ENCODE measurements at places on chromosomes 2 and 18.

DNA sequence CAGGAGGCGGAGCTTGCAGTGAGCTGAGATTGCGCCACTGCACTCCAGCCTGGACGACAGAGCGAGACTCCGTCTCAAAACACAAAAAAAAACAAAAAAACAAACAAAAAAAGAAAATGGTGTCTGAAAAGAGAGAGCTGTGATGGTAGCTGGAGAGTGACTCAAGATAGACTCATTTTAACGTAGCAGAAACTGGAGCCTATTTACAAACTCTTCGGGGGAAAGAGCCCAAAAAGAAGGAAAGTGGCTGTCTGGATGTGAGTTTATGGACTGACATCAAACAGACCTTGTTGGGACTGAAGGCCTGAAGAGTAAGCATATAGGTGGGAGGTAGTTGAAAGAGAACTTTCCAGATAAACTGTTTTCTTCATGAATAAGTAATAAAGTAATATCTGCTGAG, 51.8 kb downstream of the LIMS1 start:
- DNase-seq, result no peak

DNA sequence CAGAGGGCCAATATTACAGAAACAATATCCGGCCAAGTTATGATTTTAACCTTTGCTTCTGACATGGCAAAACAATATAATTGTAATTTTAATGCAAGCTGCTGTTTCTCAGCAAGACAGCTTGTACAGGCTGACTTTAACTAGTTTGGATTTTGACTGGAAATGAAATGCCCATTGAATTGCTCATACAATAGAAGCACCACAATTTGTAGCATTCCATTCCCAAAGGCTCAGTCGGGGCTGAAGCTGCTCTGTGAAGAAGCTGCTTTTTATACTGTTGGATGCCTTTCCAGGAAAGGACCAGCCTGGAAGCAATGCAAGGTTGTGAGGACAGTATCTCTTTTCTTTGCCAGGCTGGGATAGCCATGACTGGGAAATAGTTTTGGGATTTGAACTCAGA, 677.0 kb upstream of the FANCL start:
- DNase-seq, result no peak

- no peak for DNase-seq
Measured at GRCh38 chr2:6782517-6783237, 83.0 kb downstream of the CMPK2 start.

DNA sequence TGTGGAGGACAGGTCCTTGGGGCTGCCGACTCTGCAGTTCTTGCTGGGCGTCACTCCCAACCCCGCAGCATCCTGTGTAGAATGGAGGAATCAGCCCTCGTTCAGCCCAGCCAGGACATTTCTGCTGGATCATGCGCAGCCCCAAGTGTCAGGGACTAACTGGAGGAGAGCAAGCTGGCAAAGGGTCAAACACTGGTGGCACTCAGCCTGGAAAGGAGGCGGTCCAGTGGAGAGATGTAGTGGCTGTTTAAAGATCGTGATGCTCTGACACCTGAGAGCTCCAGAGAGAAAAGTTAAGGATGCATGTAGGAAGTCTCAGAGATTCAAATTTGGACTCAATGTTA, 63.6 kb upstream of the SH3RF3 start:
- DNase-seq, result no peak

DNA sequence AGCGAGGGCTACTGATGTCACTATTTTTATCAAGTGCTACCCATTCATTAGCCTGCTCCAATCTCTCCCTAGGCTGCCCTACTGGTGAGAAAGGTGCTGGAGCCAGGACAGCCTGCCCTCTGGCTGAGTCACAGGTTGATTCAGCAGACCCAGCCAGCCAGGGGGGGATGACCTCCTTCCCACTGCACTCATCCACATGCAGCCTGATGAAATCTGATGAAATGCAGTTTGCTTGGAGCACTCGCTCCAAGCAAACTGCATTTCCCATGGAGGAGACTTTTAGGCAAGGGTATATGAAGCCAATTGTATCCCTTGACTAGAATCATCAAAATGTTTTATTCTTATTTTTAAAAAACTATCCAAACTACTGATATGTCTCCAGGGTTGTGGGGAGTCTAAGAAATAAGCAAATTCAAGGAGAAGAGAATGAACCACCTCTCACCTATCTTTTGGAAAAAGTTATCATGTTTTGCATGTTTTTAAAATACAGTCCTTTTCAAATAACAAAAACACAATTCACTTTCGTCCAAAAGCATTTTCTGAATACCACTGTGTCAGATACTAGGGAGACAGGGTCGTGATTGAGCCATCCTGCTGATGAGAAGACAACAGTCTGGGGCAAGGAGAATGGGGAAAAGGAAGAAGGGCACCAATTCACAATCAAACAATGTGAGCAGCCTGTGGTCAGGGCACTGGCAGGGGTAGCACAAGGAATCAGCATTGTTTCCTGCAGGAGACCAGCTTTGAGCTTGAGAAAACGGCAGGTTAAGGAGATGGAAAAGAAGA, 128.3 kb downstream of the AFF3 start:
- DNase-seq, result peak; percentile 76

DNA sequence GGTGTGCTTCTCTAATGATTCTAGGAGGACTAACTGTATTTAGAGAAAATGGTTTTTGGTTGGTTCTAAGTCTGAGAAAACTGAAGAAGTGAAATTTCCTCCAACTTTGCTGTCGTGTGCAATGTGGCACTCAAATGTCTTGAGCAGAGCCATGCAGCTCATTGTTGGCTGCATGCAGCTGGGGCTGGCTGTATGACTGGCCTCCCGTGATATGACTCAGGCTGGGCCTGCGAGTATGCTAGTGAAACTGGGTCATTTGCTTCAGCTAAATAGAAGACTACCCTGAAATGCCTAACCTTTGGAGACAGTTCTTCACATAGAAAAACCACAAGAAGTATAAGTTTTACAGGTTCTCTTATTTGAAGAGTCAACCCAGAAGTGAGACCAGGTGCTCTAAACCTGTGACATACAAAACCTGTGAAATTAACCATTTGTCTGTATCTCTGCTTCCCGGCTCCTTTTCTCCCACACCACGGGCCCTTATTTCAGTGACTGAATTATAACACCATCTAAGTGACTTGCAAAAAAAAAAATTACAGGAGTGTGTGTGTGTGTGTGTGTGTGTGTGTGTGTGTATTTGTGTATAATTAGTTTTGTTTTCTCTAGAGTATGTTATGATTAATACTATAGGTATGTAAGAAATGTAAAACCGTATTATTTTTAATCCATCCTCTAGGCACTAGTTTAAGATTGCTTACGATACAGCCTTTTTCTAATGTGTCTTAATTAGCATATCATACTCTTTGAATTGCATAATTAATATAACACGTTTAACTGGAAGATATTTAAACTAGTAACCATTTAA, 15.9 kb downstream of the POLI start:
- no peak for DNase-seq

GRCh38 chr18:62321201-62321600, 3.9 kb upstream of the TNFRSF11A start:
- DNase-seq, result no peak

GRCh38 chr18:68728081-68728700, 13.3 kb upstream of the TMX3 start:
- no peak for DNase-seq

- DNase-seq, result no peak
Measured at GRCh38 chr18:63444580-63444979, 22.3 kb upstream of the VPS4B start.

DNA sequence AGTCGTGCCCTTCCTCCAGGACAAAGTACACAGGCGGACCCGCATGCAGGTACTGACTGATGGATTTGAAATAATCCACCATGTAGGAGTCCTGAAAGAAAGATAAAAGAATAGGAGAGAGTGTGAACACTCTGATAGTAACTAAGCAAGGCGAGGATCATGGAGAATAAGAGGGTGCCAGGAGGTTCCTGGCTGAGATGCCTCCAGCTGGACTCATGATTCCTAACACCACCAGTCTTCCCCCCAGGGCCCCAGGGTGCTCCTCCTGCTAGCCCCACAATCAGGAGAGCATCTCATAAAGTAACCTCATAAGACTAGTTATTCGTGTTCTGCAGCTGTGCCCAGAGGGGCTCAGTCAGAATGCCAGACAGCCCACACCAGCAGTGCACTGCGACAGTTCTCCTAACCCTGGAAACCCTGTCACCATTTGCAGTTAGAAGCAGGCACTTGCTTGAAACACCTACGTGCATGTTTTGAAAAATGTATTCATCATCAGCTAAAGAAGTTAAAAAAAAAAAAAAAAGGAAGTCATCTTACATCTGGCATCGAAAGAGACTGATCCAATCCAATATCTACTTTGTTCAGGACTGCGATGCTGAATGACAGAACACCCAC, 36.7 kb downstream of the RMC1 start:
- DNase-seq, result no peak

DNA sequence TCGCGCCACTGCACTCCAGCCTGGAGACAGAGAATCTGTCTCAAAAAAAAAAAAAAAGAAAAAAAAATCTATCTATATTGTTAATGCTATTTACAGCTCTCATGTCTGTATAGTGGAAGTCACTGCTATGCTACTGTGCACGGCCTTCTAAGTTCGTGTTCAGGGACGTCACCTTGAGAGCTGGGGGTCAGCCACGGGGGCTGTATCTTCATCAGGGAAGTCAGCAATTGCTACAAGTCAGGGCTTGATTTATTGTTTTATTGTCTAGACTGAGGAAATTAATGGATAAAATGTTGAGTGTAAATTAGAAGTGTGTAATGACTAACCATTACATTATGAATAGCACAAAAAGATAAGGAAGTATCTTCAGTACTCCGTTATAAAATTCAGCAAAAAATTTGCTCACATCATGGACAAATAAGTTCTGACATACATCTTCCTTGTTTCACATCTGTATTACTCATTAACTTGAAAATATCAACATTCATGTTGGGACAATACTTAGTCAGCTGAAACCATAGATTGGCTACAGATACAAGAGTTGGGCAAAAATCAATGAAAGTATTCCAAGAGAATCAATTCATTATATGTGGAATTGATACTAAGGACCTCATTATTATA, 136.6 kb upstream of the SEC11C start:
- peak; percentile 15 for DNase-seq

DNA sequence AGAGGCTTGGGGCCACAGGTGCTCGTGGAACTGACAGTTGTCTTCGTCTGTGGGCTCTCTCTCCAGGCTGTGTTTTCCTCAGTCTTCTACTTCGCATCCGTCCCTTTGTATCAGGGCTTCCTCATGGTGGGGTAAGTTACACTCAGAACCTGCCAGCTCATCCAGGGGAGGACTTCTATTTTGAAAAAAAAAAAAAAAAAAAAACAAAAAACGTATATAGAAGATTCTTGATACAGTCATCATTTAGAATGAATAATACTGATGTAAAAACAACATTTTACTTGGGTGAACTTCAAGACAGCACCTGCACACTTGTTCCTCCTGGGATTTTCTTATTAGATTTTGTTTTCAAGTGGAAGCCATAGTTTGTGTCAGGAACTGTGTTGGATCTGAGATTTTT, 47.7 kb upstream of the NFATC1 start:
- no peak for DNase-seq

- DNase-seq, result no peak
Measured at GRCh38 chr2:109519513-109519912, 94.3 kb downstream of the SEPTIN10 start.

DNA sequence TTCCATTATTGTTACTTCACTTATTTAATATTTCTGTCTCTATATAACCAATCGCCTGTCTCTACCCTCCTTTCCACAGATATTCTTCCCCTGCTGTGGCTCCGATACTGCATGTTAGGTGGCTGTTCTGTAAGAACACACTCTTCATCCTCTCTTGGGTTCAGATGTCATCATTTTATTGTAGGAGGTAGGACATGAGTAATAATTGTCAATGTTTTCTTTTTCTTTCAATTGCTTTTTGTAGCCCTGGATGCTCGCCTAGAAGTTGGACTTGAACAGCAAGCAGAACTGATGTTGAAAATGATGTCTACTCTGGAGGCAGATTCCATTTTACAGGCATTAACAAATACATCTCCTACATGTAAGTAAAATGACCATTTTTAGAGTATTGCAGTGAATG, 128.6 kb downstream of the BIRC6 start:
- no peak for DNase-seq

DNA sequence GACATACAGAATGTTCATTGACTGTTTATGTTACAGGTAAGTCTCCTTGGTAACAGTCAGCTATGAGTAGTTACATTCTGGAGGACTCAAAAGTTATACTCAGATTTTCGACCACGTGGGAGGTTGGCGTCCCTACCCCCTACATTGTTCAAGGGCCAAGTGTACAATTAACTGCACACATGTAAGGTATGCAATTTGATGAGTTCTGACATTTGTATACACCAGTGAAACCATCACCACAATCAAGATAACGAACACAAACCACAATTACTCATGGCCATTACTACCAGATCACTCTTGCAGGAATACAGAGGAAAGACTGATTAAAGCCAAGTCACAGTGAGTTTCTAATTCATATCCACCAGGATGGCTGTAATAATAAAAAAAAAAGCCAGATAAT, 39.6 kb upstream of the LDLRAD4 start:
- DNase-seq, result no peak

- DNase-seq, result peak; percentile 30
Measured at GRCh38 chr18:13377496-13377895, 158.9 kb downstream of the LDLRAD4 start.

DNA sequence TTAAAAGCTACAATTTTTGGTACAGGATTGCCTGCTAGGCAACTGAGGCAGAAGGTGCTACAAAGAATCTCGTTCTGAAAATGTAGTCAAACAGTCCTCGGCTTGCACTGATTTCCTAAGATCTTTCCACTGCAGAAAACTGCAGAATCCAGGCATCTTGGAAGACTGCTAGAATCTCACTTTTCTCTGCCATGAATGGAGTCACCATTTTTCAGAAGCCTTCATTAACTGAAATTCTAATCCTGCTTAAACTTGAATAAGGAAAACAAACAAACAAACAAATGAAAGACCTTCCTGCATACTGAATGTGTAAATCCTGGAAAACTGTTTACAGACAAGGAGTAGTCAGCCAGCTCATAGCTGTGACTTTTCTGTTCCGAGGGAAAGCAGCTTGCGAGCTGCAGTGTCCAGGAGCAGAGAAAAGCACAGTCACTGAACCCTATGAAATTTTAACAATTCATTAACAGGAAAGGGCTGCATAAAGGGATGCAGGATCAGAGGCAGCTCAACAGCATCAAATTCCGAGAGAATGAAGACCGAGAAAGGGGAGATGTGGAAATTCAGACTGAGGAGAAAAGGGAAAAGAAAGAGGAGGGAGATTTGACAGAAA, 210.5 kb upstream of the PIK3C3 start:
- DNase-seq, result peak; percentile 45

- peak; percentile 84 for DNase-seq
Measured at GRCh38 chr2:231395188-231396057, at the start of gene B3GNT7. B3GNT7 (plus strand) TSS chr2:231395710; CDS start chr2:231395804, 94 bp downstream.

GRCh38 chr2:667332-667999, 9.7 kb downstream of the TMEM18 start:
- no peak for DNase-seq

- no peak for DNase-seq
Measured at GRCh38 chr2:187875261-187876141, 321.3 kb upstream of the TFPI start.

GRCh38 chr2:17798338-17798737, 17.9 kb upstream of the MSGN1 start:
- DNase-seq, result no peak

DNA sequence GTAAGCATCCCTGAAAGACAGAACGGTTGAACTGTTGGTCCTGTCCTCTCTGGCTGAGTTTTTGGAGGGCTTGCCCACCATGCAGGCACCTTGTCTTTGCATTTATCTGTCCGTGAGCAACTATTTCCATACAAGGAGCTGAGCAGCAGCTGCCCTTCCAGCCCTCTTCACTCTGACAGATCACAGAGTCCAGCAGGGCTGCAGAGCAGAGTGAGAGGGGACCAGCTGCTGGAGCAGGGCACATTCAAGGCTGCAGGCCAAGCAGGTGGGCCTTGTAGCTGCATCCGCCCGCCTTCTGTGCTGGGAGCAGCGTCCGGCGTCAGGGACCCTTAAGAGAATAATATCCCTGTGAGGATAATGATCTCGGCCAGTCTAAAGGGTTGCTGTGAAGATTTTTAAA, 9.5 kb downstream of the SMYD1 start:
- no peak for DNase-seq
